ENCODE measurements at places on chromosomes 2 and 18. TPM values are rescaled to one million over a fixed set of nuclear protein-coding genes. Genes with fewer than 3 reads are reported as not detected.
A peak's percentile ranks its signal among the peaks of the same experiment; 100 is the strongest.

The PRKRA gene
- total RNA-seq, result 43.0 TPM

The EFHD1 gene
- total RNA-seq, result 6.0 TPM

The CREG2 gene
- total RNA-seq, result 0.26 TPM

The MSGN1 gene
- not detected for total RNA-seq

The ASPRV1 gene
- 1.1 TPM for total RNA-seq

The IL1RN gene
- 32.4 TPM for total RNA-seq

The RSAD2 gene
- total RNA-seq, result 1.3 TPM

The EMILIN2 gene
- total RNA-seq, result 15.4 TPM

- no peak for DNase-seq
These were observed 20.7 kb downstream of the D2HGDH start for GRCh38 chr2:241755166-241755565.

DNA sequence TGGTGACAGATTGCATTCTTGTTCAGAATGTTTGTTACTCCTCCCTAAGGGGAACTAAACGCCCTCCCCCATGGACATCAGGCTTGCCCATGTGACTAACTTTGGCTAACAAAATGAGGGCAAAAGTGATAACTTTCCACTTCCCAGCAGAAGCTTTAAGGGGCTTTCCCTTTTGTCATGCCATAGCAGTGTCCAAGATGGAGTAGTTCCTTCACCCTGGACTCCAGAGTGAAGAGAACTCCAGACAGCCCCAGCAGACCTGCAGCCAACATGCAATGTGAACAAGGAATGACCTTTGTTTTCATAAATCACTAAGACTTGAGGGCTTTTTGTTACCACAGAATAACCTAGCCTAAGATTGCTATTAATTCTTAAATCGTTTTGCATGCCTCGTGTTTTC is 163.5 kb downstream of the ZEB2 start:
- DNase-seq, result no peak

DNA sequence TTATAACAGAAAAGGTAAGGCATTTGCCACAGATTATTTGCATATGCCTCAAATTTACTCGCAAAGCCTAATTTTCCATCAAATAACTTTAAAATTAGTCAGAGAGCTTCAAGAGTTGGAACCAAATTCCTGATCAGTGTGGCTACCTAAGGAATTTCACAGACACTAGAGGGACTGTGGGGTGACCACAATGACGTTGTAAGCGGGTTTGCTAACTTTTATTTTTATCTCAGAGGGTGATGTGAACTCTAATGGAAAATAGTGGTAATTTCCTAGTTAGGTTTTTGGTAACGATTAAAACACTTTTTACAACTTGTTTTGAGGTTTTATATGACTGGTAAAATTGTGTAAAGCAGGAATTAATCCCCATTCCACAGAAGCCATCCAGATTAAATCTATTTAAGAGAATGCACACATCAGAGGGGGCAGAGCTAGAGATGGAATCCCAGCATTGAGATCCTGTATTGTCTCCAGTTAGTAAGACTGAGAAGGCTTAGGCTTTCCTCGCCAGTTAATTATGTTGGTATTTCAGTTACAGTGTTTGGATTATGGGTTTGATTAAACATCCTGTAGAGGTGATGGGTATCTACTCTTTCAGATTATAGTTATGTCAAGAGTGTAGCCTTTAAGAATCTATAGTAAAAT is 129.0 kb downstream of the GPD2 start:
- DNase-seq, result no peak

GRCh38 chr2:113198790-113199612 is 25.2 kb downstream of the PSD4 start:
- DNase-seq, result peak; percentile 75

DNA sequence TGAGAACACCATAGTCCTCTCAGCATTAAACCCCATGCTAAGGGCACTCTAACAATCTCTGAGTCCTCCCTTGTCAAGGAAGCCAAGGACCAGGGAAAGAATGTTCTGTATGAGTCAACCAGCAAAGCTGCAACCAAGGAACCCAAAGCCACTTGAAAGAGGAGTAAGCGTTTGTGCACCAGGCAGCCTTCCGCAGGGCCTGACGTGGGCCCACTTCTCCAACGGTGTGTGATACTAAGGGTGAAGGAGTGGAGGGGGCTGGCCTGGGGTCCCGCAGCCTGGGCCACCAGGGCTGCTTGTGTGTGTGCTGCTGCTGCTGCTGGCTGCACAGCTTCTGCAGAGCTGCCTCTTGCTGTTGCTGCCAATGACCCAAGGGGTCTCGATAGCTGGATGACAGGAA is 30.1 kb upstream of the GALNT14 start:
- no peak for DNase-seq

- DNase-seq, result no peak
These were observed 99.4 kb upstream of the ZNF804A start for GRCh38 chr2:184498936-184499335.

- DNase-seq, result no peak
These were observed 23.8 kb downstream of the RTTN start for GRCh38 chr18:70181725-70182124.

DNA sequence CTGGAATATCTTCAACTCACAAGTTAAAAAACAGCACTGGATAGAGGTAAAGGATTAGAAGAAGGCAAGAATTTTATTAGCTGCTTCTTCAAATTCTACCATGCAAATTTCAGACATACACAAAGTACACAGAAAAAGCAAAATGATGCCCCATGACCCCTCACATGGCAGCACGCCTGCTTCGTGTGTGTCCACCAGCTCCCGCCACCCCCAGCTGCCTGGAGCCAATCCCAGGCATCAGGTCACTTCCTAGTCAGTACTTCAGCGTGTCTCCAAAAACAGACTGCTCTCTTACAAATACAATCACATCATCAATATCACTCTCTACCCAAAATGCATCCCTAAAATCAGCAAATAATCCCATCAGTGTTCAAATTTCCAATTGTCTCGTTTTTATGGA is 35.8 kb downstream of the IMPA2 start:
- DNase-seq, result no peak

DNA sequence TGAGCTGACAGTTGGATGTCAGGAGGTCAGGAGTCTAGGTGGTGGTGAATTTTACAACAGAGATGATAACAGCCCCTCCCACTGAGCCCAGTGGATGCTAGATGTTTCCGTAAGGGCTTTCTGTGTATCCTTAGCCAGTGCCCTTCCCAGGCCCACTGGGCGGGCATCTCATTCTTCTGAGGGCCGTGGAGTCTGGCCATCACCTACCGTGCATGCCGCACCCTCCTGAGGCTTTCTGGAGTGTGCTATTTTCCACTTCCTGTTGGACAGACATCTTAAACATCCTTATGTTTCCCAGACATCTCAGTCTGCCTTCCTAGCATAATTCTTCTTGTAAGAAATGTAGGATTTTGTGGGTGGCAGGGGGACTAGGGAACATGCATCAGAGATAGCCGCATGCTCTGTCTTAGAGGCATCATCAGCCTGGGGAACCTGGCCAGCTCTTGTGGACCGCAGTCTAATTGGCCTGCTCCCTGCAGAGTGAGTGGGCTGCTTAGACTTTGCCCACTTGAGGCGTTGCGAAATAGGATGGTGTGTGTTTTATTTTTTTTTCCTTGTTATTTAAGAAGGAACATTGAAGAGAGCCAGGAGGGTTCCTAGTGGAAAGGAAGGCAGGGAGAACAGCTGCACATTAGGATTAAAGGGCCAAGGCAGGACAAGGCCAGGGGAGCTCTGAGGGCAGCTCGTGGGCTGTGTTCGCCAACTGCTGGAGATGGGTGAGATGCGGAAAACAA is 135.8 kb downstream of the SH3RF3 start:
- DNase-seq, result no peak

DNA sequence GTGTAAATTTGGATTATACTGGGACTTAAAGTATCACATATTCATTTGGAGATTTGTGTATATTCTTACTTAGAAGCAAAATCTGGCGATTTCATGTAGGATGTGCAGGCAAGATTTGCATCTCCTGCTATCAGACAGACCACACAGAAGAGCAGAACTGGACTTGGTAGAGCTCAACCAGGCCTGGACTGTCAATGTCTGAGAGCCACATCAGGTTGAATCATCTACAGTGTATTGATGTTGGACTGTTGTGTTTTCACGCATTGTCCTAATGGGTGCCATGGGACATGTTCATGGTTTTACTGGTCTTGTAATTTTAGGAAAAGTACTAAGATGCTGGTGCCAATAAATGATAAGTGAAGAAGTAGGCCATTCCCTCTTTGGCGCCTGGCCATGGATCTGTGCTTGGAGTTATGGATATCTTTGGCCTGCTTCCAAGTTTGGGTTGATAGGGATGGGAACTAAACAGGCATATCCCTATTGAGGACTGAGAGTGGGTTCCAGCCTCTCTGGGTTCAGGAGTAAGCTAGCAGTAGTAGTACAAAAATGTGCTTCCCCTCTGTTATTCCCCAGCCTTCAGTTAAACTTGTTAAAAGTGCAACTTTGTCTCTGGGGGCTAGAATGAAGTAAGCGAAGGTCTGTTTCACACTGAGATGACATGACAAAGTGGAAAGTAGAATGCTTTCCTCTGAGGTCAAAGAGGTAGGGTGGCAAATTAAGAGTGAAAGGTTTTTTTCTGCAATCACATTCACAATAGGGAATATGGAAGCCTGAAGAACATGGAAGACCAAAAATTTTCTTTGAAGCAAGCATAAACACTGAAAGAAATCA is 49.2 kb upstream of the NEMP2 start:
- DNase-seq, result no peak

DNA sequence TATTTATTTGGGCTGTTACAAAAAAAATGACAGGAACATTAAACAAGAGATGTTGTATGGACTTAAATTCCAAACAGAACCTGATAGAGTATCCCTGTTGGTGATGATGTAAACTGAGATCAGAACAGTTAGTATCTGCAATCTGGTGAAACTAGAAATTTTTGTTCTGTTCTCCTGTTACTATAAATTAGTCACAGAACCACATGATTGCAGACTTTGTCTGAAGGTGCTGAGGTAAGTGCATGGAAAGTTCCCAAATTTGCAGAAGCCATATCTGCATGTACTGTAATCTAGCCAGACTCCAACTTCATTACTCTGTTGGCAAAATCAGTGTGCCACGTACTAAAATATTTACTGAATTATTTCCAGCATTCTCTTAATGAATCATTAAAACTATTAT is 516.3 kb upstream of the FSIP2 start:
- no peak for DNase-seq

DNA sequence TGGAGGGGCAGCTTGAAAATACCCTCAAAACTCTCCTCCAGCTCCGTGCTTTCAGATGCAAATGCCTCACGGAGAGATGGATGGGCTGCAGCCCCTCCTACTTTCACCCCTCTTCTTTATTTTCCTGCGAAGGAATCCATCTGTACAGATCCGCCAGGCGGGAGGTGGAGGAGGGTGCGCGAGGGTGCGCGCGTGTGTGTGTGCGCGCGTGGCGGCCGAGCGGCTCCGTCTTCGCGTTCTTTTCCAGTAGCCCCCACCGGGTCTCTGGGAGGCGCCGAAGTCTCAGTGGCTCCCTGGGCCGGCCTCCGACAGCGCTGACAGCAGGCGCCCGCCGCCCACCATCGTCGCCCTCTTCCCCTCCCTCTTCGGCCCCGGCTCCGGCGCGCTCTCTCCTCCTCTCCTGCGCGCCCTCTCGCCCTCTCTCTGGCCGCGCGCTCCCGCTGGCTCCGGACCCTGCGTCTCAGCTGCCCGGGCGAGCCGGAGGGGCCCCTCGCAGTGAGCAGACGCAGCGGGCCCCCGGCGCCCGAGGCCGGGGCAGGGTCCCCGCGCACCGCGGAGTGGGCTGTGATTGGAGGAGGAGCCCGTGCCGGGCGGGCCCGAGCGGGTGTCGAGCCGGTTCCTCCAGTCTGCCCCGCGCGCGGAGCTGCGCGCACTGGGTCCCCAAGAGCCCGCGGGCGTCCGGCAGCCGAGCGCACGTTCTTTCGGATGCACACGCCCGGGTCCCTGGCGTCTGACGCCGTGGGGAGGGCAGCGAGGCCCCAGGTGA is at the start of gene CDH7:
TSS of gene CDH7 (plus strand) at position 624 of the 766 bp plus-strand sequence. CDS start 11,831 bp downstream, outside the sequence.
- DNase-seq, result no peak

DNA sequence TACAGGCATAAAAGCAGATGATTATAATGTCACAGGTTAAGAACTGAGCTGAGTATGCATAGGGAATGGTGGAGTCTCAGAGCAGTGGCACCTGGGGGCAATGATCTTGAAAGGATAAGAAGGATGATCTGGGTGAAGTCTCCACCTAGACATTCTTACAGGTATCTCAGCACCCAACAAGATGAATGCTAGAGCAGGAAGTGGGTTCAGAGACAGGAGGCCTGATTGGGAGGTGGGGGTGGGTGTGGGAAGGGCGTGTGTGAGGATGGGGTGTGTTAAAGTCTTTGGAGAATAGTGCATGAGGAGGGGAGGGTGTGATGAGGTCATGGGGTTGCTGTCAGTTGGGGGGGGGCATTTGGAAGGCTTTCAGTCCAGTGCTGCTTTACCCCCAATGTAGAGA is 78.8 kb upstream of the UPP2 start:
- no peak for DNase-seq

DNA sequence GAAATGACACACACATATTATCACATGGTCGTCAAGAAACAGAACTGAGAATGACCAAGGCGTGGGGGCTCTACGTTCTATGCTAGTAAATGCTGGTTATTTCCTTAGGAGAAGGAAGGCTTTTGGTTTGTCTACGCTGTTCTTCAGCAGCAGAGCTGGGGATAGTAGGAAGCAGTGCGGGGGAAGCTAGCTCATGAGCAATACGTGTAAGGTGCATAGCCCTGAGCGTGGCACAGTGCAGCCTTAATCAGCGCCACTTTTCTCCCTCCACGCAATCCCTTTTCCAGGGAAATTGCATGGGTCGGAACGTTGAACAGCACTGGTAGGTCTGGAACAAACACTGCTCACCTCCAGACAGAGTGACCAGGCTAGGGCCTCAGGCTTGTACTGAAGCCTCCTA is 199.6 kb upstream of the FBXO11 start:
- no peak for DNase-seq

GRCh38 chr2:113179446-113180045 is 5.8 kb downstream of the PSD4 start:
- no peak for DNase-seq

DNA sequence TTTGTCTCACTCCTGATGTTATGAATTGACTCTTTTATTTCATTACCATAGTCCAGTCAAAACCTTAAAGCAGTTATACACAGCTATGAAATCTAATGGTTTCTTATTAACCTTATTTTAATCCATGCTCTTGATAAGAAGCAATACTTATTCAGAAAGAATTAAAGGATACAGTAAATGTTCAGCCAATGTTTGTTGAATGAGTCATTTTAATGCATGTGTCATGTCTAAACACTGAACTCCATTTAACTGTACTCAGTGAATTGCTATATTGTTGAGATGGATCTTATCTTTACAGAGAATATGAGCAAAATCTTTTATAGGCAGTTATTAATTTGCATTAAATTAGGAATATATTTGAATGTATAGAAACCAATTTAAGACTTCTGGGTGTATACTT is 135.1 kb upstream of the TFPI start:
- DNase-seq, result no peak

GRCh38 chr18:51121597-51121857 is 76.0 kb downstream of the MEX3C start:
- no peak for DNase-seq
